ENCODE measurements at places on chromosomes 2 and 18.

DNA sequence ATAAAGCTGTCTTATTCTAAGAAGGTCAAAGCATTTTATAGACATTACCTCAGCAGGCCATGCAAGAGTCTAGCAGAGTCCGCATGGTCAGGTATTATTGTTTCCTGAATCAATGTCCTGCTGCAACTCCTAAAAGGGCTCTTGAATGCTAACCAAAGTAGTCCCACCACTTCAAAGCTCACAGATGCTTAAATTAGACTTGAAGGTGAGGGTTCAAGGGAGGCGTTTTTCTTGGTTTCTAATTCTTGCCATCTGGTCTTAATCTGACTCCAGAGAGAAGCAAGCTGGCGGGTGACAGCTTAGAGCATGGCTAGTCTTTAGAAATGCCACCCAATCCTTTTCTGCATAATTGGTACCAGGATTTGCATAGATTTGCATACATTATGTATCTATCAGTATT is 226.3 kb downstream of the MREG start:
- DNase-seq, result no peak

- no peak for DNase-seq
Observed at GRCh38 chr2:8595428-8595805, 86.4 kb upstream of the ID2 start.

GRCh38 chr2:218570850-218571249 is 2.2 kb downstream of the CNOT9 start:
- DNase-seq, result no peak

DNA sequence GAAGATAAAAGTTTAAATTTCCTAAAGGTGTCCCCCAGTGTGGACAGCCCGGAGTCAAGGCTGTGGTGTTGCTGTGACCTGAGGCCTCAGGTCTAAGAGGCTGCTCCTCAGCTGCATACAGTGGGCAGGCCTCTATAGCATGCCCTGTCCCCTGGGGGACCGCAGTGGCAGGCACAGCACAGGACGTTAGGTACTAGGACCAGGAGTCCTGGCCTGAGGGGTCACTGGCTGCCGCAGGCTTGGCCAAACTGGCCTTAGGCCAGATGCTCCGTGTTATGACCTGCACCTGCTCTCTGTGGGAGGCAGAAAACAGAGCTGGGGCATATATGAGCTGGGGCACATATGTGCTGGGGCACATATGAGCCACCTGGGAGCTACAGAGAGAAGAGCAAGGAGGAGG is 21.2 kb upstream of the MAL start:
- DNase-seq, result no peak

GRCh38 chr2:239519089-239519920 is 118.5 kb upstream of the HDAC4 start:
- DNase-seq, result no peak

GRCh38 chr2:187878112-187878511 is 323.9 kb upstream of the TFPI start:
- DNase-seq, result no peak

GRCh38 chr2:152222975-152223637 is 47.5 kb upstream of the STAM2 start:
- DNase-seq, result peak; percentile 75

- no peak for DNase-seq
Observed at GRCh38 chr18:48735080-48735676, 196.3 kb downstream of the CTIF start.
